ENCODE measurements at places on chromosomes 2 and 18.
A peak's percentile ranks its signal among the peaks of the same experiment; 100 is the strongest.

- DNase-seq: peak; percentile 94
Measured at GRCh38 chr2:231713730-231714638, 5.7 kb downstream of the PTMA start.

DNA sequence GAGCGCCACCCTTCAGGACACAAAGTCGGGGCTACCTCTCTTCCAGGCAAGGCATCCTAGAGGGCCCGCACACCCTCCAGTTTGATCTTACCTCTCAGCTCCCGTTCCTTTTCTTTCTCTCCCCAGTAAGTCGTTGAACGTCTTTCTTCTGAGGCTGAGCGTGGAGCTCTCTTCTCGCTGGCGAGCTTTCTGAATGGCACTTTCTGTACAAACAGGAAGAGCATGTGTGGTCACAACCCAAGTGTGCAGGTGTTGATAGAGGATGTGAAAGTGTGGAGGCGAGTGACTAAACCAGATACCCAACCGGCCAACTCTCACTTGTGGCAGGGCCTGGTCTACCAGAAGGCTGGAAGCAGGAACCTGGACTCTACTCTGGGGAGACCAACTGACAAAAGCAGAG lies at the start of gene AFF3:
Gene AFF3, minus strand, starts transcription at position 198 of the 400 bp plus-strand sequence. CDS start 38,136 bp downstream, outside the sequence.
- no peak for DNase-seq

- no peak for DNase-seq
Measured at GRCh38 chr18:74766251-74766650, 168.6 kb downstream of the ZNF407 start.

GRCh38 chr2:106988361-106988760 lies 102.4 kb upstream of the ST6GAL2 start:
- DNase-seq: no peak
